Hepatocyte (in vitro differentiated cells): ENCODE measurements at places on chromosomes 3 and 15. TPM values are rescaled to one million over a fixed set of nuclear protein-coding genes. Genes with fewer than 3 reads are reported as not detected.
A peak's percentile ranks its signal among the peaks of the same experiment; 100 is the strongest.

Gene SCAANT1
- total RNA-seq = not detected in 2 replicates

GRCh38 chr15:101698314-101698713 lies 26.0 kb downstream of the TARS3 start:
- H3K4me3 ChIP-seq = no peak overlapping the region
- H3K27me3 ChIP-seq = no peaks in the 10 kb centered on the region
- no peaks in the 10 kb centered on the region for H3K36me3 ChIP-seq

- no peaks in the 10 kb centered on the region for H3K27me3 ChIP-seq
- no peak overlapping the region for H3K4me3 ChIP-seq
- H3K36me3 ChIP-seq = no peaks in the 10 kb centered on the region
- no peak for DNase-seq
- no peak overlapping the region for H3K27ac ChIP-seq
These were observed 101.9 kb upstream of the PFN2 start for GRCh38 chr3:150072576-150072975.

DNA sequence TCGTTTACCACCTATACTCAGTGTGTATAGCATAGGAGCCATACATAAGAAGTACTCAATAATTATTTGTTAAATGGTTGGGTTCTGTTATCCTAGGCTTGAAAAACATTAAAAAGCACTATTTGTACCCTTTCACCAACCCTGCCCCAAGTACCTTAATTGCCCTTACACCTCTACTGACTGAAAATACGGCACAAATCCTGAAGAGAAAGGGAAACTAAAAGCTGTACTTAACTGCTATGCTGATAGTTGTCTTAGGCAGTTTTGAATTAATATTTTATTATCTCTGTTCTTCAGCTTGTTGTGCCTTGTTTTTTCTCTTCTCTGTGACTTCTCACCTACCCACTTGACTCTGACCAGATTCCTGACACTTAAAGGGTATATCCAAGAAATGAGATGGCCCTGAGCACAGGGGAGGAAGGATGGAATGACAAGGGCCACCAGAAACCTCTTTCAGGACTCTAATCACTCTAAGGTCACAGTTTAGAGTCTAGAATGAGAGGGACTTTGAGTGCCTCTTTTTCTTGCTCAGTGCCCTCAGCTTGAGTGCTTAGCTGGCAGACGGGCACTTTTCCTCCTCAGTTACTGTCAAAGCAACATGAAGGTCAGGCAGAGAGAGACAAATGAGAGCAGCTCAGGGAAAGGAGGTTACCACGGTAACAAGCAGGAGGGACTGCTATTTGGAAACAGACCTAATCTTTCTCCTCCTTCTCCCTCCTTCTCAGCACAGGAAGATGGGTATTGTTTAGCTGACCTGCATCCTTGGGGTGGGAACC lies 136.5 kb downstream of the ZNF609 start:
- H3K27ac ChIP-seq = peak overlapping the region; percentile 19
- H3K4me3 ChIP-seq = no peak overlapping the region
- peaks cover 13% of the 10 kb centered on the region for H3K4me1 ChIP-seq
- H3K27me3 ChIP-seq = no peaks in the 10 kb centered on the region

Gene ATP10A
- 0.77 and 1.4 TPM in 2 replicates for total RNA-seq

DNA sequence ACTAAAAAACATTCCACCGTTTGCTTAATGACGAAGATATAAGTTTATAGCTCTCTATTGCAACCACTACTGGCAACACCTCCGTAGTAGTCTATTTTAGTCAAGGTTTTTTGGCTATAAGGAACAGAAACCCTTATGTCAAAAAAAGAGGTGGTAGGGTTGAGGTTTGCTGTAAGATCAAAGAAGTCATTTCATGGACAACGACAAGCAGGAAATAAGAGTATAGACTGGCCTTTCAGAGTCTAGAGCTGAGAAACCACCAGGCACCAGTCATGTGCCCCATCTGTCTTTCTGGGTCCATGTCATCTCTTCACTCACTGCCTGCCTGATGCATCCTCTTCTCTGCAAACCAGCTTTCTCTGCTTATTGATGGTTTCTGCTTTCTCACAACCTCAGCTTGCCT lies 42.7 kb downstream of the THBS1 start:
- no peaks in the 10 kb centered on the region for H3K27me3 ChIP-seq
- H3K4me3 ChIP-seq = no peak overlapping the region
- no peaks in the 10 kb centered on the region for H3K36me3 ChIP-seq
- no peak for DNase-seq
- H3K27ac ChIP-seq = peak overlapping the region; percentile 24

- DNase-seq = no peak
- H3K4me1 ChIP-seq = no peaks in the 10 kb centered on the region
- H3K36me3 ChIP-seq = no peaks in the 10 kb centered on the region
- H3K27ac ChIP-seq = no peak overlapping the region
- no peak overlapping the region for H3K4me3 ChIP-seq
- no peaks in the 10 kb centered on the region for H3K27me3 ChIP-seq
These were observed 13.4 kb downstream of the GSK3B start for GRCh38 chr3:120080836-120081235.

DNA sequence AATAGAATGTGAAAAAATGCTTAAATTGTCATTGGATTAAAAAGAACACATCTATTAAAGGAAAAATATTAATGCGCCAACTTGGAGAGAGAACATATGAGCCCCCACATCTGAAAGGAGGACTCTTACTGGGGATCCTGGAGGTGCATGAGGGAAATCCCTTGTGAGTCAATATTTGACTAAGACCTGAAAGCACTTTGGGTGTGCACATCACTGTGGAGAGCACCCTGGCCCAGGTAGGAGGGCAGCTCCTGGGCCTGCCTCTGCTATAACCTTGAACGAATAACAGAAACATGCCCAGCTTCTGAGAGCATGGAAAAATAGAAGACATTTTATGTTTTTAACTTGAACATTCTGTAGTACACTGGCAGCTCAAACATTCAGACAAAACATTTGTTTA lies 199.8 kb downstream of the GAP43 start:
- no peak for DNase-seq
- no peaks in the 10 kb centered on the region for H3K4me1 ChIP-seq
- H3K27ac ChIP-seq = no peak overlapping the region
- H3K4me3 ChIP-seq = no peak overlapping the region
- H3K36me3 ChIP-seq = no peaks in the 10 kb centered on the region

Gene SPATA12
- total RNA-seq = 0.08 and 0.10 TPM in 2 replicates

Gene TEX55
- not detected in 2 replicates for total RNA-seq

- H3K4me3 ChIP-seq = peak overlapping the region; percentile 22
- H3K36me3 ChIP-seq = no peaks in the 10 kb centered on the region
- peaks cover 15% of the 10 kb centered on the region for H3K4me1 ChIP-seq
- peaks cover 51% of the 10 kb centered on the region for H3K27me3 ChIP-seq
- peak overlapping the region; percentile 92 for H3K27ac ChIP-seq
These were observed 2.3 kb downstream of the ITPKA start for GRCh38 chr15:41495736-41496599.

DNA sequence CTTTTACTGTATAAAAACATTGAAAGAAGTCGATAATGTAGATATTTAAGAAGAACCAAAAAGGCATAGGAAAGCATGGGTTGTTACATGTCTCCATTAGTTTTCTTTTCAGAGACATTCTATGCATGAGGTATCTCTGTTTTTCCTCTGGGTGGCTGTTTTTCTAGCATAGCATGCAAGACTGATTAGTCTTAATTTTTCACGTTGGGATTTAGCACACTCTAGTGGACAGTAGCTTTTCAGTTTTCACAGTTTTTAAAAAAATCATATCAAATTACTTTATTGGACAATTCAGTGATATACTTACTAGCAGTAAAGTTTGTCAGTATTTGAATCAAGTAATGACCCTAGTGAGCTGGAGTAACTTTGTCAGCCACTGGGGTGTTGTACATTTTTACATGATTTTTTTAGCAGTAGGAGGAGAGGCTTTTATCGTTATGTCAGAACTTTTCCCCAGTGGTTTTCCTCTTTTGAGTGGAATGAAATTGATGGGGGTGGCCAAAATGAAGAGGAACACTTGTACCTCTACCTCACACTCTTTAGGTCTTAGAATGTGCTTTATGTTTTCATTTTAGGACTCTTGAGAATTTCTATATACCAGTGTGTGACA lies 57.2 kb downstream of the SEC22A start:
- no peak overlapping the region for H3K4me3 ChIP-seq
- peak; percentile 62 for DNase-seq
- no peaks in the 10 kb centered on the region for H3K4me1 ChIP-seq
- no peaks in the 10 kb centered on the region for H3K27me3 ChIP-seq
- H3K36me3 ChIP-seq = no peaks in the 10 kb centered on the region
- H3K27ac ChIP-seq = no peak overlapping the region

GRCh38 chr3:57939775-57940174 lies 68.4 kb upstream of the FLNB start:
- H3K27me3 ChIP-seq = no peaks in the 10 kb centered on the region
- H3K4me1 ChIP-seq = peaks cover 23% of the 10 kb centered on the region
- H3K36me3 ChIP-seq = no peaks in the 10 kb centered on the region
- H3K4me3 ChIP-seq = no peak overlapping the region
- no peak for DNase-seq
- no peak overlapping the region for H3K27ac ChIP-seq

DNA sequence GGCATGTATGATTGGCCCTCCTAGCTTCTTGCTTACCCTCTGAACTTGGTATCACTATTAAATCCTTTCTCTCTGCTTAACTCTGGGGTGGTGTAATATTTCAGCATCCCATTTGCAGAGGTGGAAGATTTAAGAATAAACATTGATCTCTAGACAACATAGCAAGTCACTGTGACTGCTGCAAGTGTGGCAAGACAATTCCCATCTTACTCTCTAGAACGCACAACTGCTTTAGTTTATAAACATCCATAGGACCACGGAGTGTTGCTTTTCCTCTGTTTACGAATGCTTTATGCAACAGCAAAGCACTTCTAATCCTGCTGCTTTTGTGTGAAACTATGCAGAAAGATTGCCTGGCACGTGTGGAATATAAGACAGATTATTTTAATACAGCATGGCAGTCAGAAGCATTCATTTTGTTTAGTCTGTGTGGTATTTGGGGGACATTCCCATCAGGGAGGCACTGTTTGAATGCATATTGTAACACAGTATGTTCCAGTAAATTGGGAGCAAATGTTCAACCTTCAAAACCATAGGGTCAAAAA lies 338.9 kb upstream of the TMCO5A start:
- H3K4me1 ChIP-seq = peaks cover 4% of the 10 kb centered on the region
- no peak overlapping the region for H3K27ac ChIP-seq
- no peak for DNase-seq
- no peaks in the 10 kb centered on the region for H3K36me3 ChIP-seq

Gene SLC22A14
- total RNA-seq = 0.20 and 0.57 TPM in 2 replicates

- no peaks in the 10 kb centered on the region for H3K36me3 ChIP-seq
- DNase-seq = peak; percentile 73
- H3K27me3 ChIP-seq = no peaks in the 10 kb centered on the region
- peak overlapping the region; percentile 2 for H3K4me3 ChIP-seq
- peak overlapping the region; percentile 96 for H3K27ac ChIP-seq
These were observed 5.0 kb upstream of the HES1 start for GRCh38 chr3:194130807-194131589.

- no peak overlapping the region for H3K27ac ChIP-seq
- no peaks in the 10 kb centered on the region for H3K4me1 ChIP-seq
- no peak overlapping the region for H3K4me3 ChIP-seq
- H3K27me3 ChIP-seq = no peaks in the 10 kb centered on the region
- DNase-seq = peak; percentile 83
These were observed 33.5 kb downstream of the BCL2L10 start for GRCh38 chr15:52078876-52079700.
